GOT3 (cell line): ENCODE measurements at places on chromosomes 12 and 14.

GRCh38 chr14:70602254-70602653 lies 1.8 kb upstream of the MED6 start:
- no peak for DNase-seq

DNA sequence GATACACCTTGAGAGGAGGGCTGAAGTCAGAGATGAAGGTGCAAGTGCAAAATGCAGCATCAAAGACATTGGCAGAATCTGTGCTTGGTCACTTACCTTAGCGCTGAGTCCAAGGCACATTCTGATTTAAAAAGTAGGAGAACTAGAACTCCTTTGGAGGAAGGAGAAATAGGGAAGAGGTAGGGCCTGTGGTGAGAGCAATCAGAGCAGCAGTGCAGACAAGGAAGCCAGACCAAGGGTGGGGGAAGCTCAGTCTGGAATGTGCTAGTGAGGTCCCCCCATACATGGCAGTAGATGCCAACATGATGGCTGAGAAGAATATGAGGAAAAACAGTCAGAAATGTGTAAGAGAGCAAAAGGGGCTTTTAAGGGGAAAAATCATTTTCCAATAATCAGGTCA lies 206.5 kb downstream of the SSPN start:
- DNase-seq, result no peak

DNA sequence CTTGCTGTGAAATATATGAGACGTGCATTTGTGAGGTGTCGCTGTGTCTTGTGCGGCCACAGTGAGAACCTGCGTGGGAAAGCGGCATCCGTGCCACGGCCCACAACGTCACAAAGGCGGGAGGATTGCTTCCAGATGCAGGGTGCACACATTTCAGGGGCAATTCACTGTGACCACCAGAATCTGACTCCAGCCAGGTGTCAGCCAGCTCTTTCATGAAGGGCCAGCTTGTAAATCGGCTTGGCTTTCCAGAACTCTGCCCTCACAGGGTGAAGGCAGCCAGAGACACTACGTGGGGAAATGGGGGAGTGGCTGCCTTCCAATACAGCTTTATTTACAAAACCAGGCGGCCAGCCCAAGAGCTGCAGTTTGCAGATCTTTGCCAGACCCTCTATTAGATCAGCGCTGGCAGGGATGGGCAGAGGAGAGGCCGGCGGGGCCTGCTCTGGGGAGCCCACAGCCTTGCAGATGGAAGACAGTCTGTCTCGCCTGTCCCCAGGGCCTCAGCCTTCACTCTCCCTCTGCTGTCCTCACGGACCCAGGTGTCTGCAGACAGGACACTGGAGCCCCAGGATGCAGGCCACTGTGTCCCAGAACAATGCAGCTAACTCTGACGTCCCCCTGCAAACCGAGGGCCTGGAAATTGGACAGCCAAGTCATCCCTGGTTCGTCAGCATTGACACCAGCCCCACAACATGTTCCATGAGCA lies 53.5 kb downstream of the ADGRD1 start:
- DNase-seq, result no peak

DNA sequence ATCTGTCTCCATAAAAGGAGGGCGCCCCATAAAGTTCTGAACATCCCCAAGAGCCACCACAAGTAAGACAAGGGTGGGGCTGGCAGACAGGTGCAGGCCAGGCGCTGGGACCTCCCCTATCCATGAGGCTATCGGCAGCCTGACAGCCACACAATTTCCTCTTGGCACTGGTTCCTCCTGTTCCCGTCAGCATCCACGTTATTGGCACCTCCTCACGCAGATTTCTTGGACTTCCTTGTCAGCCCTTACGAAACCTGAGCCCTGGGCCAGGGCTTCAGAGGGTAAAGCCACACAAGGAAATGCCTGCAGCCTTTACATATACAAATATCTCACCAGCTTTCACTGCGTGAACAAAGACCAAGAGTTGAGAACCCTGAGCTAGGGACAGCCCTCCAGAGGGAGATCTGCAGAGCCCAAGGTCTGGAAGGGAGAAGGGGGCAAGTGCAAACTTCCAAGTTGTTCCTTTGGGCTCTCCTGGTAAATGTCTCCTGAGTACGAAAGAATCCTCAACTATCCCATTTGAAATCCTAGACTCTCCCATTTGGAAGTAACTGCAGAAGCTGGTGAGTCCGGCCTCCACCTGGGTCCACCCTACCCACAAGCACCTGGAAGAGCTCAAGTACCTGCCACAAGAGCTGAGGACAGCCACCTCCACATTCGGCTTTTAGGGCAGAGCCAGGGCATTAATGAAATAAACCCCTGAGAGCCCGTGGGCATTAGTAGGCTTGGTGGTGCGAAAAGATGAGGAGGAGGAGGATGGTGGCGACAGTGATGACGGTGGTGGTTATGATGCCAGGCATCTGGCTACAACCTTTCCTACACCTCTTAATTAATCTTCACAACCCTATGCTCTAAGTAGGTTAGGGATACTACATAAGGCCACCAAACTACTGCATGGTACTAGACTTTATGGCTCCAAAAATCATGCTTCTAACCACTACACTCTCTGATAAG lies 5.5 kb upstream of the TC2N start:
- DNase-seq, result no peak

DNA sequence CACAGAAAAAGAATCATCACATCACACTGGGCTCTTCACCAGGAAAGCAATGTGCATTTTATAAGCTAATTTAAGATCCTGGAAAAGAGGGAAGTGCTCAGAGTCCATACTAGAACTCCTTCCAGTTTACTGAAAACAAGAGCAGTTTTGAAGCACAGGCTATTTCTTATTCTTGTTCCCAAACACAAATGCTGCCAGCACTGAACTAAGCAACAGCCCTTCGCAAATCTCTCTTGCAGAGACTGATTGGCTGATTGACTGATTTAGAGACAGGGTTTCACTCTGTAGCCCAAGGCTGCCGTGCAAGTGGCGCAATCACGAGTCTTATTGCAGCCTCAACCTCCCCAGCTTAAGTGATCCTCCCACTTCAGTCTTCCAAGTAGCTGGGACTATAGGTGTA lies 44.8 kb downstream of the BCL2L14 start:
- DNase-seq, result no peak

GRCh38 chr12:32000373-32001005 lies 41.3 kb downstream of the RESF1 start:
- no peak for DNase-seq

GRCh38 chr12:22856178-22856577 lies 231.2 kb downstream of the ETNK1 start:
- no peak for DNase-seq

DNA sequence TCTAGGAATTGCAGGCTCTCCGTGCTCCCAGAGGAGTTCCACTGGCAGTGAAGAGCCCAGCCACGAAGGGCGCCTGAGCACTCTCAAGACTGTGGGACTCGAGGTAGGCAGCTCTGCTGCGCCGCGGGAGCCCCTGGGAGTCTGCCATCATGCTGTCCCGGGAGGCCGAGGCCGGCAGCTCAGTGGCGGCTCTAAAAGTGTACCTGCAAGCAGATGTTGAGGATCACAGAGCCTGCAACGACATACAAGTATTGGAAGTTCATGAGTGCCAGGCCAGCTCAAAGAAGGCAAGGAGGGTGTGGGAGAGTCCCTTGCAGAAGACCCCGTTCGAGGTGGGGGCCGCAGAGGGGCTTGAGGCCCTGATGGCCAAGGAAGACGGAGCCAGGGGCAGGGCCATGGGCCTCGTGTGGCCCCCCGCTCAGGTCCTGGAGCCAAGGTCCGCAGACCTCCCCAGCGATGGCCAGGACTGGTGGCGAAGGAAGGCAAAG lies 62.7 kb downstream of the MUCL1 start:
- no peak for DNase-seq

- DNase-seq, result no peak
Observed at GRCh38 chr12:1848146-1848545, 27.8 kb downstream of the LRTM2 start.

GRCh38 chr14:66619952-66620351 lies 112.0 kb downstream of the GPHN start:
- DNase-seq, result no peak

DNA sequence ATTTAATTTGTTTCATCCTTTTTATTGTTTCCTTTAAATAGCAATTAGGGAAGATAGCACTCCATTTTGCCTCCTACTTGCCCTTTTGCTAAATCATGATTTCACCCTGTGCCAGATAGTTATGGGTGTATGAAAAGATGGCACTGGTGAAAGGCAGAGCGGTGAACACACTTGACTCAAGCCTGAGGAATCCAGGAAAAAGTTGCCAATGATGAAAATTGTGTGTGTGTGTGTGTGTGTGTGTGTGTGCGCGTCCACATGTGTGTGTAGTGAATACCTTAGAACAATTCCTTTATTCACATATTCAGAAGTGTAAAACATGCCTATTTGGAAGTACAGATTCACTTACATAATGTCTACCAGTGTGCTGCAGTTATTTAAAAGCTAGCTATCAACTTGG lies 123.8 kb downstream of the PTCSC3 start:
- no peak for DNase-seq

- no peak for DNase-seq
Observed at GRCh38 chr12:91180582-91181395, 1.8 kb downstream of the DCN start.

GRCh38 chr14:54102051-54102456 lies 145.4 kb upstream of the BMP4 start:
- no peak for DNase-seq
